ENCODE measurements at places on chromosomes 6 and 20.

GRCh38 chr6:161215193-161215592, 58.7 kb downstream of the AGPAT4 start:
- DNase-seq = no peak

- DNase-seq = no peak
Observed at GRCh38 chr6:20879526-20879925, 345.3 kb downstream of the CDKAL1 start.

DNA sequence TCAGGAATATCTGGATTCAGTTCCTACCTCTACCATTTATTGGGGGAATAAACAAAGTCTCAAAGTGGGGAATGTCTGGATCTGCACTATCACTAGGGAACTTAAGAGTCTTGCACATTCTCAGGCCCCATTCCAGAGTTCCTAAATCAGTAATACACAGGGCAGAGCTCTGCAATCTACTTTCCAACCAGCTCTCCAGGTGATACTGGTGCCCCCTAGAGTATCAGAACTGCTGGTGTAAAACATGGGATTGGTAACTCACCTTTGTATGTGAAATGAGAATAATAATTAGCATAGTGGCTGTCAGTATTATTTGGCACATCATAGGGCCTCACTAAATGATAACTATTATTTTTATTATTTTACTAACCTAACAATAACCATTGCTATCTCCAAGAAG, 278.8 kb upstream of the IMPG1 start:
- no peak for DNase-seq

DNA sequence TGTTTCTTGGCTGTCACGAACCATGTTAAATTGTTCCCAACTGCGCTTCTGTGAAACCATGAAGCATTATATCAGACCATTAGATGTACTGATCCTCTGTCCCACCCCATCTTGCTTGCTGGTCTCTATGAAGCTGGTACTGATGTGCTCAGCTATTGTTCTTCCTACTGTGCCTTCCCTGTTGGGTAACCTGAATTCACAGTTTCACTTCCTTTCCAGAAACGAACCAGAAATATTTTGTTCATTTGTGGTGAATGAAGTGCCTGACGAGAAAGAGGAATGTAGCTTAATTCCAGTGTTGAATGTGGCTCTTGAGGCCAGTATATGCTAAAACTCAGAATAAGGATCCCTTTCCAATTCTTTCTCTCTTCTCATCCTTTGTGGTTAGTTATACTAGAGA, 58.1 kb upstream of the SNAP91 start:
- no peak for DNase-seq

DNA sequence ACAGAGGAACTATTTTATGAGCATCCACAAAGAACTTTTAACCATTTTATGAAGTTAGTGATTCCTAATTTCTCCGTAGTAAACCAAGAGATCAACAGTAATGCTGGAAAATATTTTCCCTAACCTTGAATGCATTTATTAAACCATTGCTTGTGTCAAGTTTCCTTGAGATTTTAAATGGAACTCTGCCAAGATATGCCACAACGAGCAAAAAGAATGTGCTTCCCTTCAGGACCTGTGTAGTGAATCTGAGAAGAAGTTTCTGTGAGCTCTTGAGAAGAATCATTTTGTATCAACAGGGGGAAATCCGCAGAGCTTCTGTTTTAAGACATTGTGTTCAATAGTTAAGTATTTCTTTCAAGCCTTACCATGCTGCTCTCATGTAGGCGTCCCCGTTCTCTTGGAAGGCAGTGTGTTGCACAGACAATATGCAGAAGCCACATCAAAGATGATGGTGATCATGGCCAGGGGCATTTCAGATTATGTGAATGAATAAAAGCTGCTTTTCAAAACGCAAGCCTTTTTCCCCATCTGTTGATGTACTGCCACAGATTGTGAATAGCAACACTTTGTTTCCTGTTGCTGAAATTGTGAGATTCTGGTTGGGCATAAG, 439.8 kb downstream of the BMP2 start:
- DNase-seq = peak; percentile 14

DNA sequence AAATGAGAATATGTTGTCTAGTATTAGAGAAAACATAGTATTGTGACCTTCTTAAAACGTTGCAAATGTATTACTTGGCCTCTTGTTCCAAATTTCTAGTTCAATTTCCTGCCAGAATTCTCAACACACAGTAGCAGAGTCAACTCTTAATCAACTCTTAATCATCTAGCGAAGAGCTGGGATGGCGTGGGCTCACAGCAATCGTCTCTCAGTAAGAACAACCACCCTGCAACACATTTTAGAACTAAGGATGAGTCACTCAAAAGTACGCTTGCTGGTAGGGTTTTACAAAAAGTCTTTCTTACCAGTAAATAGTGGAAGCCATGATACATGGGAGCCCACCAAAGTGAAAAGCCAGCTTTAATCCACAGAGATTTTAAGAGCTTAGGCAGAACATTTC, 24.6 kb downstream of the GPR6 start:
- no peak for DNase-seq

- DNase-seq = no peak
Observed at GRCh38 chr6:114064862-114065261, 93.9 kb upstream of the HDAC2 start.

GRCh38 chr6:40586369-40587201, 579 bp downstream of the LRFN2 start:
- DNase-seq = no peak

DNA sequence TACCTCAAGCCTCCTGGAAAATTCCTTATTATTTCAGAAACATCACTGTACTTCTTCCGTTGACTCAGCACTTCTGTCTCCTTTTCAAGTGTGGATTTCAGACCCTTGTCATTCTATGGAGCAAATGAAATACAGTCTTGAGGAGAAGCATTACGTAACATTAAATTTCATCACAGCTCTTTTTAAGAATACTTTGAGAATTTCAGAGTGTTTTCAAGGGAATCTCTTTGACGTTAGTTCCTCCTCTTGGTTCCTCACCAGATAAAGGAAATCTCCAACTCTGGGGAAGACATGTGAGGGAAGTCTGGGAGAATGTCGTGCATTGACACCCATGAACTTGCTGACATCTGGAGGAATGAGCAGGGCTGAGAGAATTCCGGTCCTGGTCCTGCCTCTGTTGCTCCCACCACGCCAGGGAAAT, 32.3 kb downstream of the UST start:
- DNase-seq = no peak

DNA sequence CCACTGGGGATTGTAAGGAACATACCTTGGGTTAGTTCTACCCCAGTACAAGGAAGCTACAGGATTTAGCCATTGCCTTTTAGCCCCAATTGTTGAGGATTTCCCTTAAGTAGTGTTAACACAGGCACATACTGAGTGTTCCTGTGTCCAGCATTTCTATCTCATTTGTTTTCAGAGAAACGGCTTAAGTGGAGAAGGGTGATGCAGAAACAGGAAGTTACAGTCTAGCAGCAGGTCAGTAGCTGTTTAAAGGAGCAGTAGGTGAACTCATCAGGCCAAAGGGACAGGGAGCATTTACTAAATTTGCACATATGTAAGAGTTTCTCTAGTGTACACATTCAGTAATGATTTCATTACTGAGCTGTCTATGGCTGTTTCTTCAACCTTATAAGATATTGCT, 644.2 kb upstream of the GJE1 start:
- no peak for DNase-seq

DNA sequence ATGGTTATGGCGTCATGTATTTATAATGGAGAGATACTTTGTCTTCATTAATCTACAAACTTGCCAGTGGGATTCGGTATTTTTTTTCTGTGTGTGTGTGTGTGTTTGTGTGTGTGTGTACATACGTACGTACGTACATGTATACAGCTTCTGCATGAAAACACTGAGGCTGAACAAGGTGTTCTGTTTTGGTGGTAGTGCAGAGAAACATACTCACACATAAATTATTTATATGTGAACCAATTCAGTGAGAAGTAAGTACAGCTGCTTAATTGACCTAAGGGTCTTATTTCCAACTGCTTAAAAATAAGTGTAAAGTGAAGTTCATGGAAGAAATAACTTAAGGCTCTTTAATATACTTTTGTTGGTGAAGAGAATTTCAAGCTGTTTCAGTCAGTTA, 234.2 kb downstream of the BCKDHB start:
- DNase-seq = no peak

- no peak for DNase-seq
Observed at GRCh38 chr6:61622601-61623000, 663.4 kb downstream of the KHDRBS2 start.

GRCh38 chr6:135622081-135622480, 124.5 kb upstream of the AHI1 start:
- no peak for DNase-seq

- DNase-seq = no peak
Observed at GRCh38 chr20:11776687-11777086, 141.0 kb upstream of the BTBD3 start.

GRCh38 chr20:57847104-57847503, 137.3 kb upstream of the PMEPA1 start:
- no peak for DNase-seq

- DNase-seq = no peak
Observed at GRCh38 chr6:147709396-147710272, 201.1 kb downstream of the SAMD5 start.

DNA sequence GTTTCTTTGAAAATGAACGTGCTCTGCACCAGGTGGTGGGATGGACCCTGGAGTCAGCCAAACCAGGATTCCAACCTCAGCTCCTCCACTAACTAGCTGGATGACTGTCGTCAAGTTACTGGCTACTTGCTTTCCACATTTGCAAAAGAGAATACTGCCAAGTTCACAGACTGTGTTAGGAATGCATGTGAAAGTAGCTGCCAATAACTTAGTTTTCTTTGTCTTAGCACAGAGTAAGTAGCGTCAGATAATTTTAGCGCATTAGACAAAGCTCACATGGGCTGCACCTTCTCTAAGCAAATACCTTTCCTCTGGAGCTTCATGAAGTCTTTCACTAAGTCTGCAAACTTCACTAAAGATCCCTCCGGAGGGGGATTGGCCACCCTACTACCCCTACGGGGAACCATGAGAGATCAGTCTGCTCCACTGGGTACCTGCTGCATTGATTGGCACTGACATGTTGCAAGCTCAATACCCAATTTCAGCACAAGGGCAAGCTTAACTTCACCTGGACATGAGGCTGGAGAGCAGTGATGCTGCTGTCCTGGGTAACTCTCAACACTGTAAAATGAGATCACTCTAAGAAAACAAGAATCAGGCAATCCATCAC, 113.9 kb downstream of the MBOAT1 start:
- no peak for DNase-seq

DNA sequence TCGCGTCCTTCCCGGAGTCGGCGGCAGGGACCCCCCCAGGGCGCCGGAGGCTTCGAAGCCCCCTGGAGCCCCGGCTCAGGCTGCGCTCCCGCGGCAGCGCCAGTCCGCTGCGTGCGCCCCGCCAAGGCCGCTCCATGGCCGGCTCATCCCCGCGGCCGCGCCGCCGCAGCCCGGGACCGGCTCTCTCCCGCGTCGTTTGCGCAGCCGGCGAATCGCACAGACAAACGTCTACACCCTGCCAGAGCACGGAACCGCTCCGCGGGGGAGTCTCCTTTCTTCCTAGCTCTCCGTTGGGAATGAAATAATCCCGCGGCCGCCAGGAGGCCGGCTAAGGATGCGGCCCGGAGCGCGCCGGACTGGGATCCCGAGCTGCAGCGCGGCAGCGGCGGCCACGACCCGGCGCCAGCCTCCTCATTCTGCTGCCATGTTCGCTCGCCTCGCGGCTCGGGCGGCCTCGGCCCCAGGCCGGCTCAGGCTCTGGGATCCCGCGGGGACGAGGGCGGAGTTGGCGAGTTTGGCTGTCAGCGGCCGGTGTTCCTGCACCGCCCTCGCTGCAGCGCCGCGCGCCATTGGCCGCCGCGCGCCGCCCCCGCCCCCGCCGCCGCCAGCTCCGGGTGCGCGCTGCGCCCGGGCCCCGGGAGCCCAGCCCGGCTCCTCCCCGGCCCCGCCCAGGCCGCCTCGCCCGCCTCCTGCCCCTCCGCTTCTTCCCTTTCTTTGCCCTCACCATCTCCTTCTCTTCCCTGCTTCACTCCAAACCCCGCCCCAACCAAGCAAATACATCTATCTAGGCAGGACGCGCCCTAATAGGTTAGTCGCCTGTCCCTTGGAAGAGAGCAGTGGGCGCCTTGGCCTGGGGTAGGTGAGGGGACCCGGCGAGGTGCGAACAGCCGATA, at the start of gene GFOD1:
Gene GFOD1, minus strand, starts transcription at position 479 of the 893 bp plus-strand sequence. CDS start 710 bp downstream, outside the sequence.
- peak; percentile 93 for DNase-seq

GRCh38 chr6:87200469-87201175, 45.3 kb downstream of the ZNF292 start:
- DNase-seq = no peak

- no peak for DNase-seq
Observed at GRCh38 chr6:140003217-140003616, 628.8 kb upstream of the CITED2 start.

DNA sequence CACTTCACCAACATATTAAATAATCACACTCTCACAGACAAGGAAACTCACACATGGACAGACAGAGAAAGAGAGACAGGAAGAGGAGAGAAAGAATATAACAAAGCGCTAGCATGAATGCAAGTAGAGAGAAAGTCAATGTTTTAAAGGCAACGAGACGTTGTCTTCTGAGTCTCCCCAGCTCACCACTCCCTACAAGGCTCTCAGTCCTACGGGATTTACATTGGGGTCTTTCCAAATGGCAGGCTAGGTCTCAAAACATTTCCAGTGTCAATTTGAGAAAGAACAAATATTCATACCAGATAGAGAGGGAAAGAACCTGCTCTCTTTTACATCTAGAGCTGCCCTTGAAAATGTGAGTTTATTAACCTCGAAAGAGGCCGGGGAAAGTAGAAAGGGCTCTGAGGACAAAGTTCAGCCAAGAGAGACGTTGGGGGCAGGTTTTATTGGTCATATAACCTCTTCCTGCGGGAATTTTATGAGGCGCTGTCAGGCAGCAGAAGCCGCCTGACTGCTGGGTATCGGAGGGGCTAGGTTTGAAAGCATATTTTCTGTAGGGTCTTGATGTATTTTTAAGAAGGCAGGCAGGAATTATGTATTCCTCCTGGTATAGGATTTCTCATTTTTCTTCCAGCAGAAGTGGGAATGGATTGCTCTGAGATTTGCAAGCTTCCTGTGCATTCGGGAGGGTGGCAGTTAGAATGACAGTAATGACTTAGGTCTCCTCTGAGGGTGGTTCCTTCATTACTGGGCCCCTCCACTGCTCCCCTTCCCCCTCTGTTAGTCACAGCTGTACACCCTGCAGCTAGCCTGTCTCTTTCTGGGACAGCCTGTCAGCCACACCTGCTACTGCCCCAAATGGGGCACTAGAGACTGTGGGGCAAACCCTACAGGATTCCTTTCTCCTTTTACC, 34.4 kb upstream of the KIF16B start:
- no peak for DNase-seq

DNA sequence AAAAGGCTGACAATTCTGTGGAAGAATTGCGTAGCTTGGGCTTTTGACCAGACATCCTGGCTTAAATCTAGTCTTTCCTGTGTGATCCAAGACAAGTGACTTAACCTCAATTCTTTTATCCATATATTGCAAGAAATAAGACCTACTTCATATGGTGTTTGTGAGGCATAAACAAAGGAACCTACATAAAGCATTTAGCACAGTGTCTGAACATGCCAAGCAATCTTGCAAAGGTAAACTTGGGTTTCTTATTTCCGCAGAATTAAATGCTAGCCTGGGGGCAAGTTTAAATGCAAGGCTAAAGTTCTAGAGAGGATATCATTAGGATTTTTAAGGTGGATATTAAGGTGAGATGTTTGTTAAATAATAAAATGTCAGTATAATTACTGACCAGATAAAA, 47.9 kb downstream of the HDDC2 start:
- DNase-seq = no peak

GRCh38 chr20:1528811-1529210, 28.7 kb downstream of the SIRPD start:
- no peak for DNase-seq
